ENCODE measurements at places on chromosomes 1 and 21. TPM values are rescaled to one million over a fixed set of nuclear protein-coding genes. Genes with fewer than 3 reads are reported as not detected.

GRCh38 chr1:179883745-179884138 lies 1.7 kb downstream of the TOR1AIP1 start:
- DNase-seq = no peak

The GSTM4 gene
- total RNA-seq = 21.9 TPM

DNA sequence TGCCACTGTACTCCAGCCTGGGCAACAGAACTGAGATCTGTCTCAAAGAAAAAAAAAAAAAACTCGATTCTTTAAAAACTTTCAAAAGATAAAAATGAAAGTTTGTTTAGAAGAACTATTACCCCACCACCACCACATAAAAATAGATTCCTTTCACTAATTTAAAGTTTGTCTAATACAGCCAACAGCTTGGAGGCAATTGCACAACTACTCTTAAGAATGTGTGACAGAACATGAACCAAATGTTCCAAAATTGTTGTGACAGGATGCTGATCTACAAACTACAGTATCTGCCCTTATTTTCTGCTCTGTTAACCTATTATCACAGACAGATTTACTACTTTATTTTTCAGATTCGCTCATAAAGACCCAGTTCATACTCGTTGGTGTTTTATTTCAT lies 5.5 kb upstream of the TGFBR3 start:
- no peak for DNase-seq

The LEMD1 gene
- total RNA-seq = not detected

GRCh38 chr21:32163386-32163785 lies 115.5 kb downstream of the MIS18A start:
- no peak for DNase-seq

- DNase-seq = no peak
These were observed 73.3 kb downstream of the MRPL37 start for GRCh38 chr1:54273092-54273794.

- no peak for DNase-seq
These were observed 17.9 kb downstream of the PLXNA2 start for GRCh38 chr1:208225954-208226937.

DNA sequence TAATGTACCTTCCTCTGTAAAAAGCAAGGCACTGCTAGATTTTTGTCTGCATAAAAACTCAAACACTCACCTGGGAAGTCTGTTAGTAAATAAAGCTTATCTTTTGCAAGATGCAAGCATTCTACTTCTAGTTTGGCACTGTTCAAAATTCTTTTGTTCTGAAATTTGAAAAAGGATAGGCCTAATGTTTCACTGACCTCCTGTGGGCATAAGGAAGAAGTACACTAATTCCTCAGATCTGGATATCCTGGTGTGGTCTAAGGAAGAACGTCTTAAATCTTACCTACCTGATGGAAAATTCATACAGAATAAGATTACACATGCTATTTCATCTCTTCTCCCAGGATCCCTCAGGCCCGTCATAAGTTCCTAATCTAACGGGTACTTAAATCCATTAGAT lies 93.5 kb upstream of the CAMK1G start:
- no peak for DNase-seq

- no peak for DNase-seq
These were observed 4.6 kb downstream of the TNFRSF1B start for GRCh38 chr1:12171206-12172041.

DNA sequence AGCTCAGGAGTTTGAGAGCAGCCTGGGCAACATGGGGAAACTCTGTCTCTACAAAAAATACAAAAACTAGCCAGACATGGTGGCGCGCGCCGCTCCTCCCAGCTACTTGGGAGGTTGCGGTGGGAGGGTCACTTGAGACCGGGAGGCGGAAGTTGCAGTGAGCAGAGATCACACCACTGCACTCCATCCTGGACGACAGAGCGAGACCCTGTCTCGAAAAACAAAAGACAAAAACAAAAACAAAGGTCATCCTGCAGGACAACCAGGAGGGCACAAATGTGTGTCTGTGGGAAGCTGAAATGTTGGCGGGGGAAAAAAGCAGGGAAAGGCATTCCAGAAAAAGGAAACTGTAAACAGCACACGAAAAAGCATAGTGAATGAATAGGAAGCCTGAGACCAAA lies 104.1 kb upstream of the HNRNPU start:
- DNase-seq = no peak

GRCh38 chr1:171422511-171422910 lies 62.8 kb upstream of the PRRC2C start:
- DNase-seq = no peak

The PHGDH gene
- total RNA-seq = 17.7 TPM

The LCE1A gene
- total RNA-seq = not detected

- DNase-seq = no peak
These were observed 31.9 kb upstream of the IL19 start for GRCh38 chr1:206738370-206739366.

DNA sequence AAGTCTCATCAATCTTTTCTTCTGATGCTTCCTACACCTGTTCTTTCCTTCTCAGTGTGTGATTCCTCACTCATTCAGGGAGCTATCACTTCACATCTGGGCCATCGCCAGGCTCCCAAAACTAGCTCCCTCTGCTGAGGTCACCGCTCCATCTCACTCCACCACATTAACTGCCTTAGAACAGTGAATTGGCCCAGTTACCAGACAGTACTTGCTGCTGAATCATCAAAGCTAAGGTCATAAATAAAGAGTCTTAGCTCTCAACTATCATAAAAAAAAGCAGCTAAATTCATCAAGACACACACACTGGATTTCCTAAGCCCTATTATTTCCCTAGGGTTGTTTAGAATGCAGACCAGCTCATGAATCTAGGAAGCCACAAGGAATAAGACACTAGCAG lies 18.8 kb upstream of the SRM start:
- DNase-seq = no peak

DNA sequence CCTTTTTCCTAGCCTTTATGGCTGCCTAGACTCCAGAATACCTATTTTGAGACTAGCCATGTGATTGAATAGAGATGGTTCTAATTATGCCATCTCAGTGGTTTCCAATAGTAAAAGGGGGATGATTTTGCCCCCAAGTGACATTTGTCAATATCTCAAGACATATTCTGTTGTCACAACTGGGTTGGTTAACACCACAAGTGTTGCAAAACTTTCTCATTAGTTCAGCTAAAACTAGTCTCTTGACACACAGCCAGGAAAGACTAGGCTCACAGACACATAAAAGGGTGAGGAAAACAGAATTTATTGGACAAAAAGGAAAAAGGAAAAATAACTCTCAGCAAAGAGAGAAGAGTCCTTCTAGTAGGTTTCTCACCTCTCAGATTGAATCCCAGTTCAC lies 39.9 kb upstream of the GBP5 start:
- no peak for DNase-seq

The GUCA2A gene
- total RNA-seq = not detected

DNA sequence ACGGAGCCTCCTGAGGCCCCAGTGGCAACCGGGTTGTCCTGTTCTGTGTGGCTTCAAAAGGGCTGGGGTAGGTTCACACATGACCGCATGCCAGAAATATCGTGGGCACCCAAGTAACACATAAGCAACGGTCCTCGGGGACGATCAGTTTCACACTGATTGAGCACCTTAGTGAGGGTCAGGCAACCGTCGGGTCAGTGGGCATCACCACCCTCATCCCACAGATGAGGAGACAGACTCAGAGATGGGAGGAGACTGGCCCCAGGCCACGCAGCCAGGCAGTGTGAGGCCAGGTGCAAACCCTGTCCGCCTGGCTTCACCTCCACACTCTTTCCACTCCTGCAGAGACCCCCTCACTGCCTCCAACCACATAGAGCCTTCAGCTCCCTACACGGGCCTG lies 309.8 kb downstream of the MATN1 start:
- no peak for DNase-seq

DNA sequence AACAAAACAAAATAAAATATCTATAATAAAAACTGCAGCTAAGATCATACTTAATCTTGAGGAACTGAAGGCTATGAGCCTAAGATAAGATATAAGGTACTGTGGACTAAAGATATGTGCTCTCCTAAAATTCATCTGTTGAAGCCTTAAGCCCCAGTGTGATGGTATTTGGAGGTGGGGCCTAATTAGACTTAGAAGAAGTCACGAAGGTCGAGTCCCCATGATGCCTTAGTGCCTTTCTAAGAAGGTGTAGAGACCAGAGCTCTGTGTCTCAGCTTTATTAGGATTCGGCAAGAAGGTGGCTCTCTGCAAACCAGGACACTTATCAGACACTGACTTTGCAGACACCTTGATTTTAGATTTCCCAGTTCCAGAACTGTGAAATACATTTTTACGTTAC lies 622.0 kb upstream of the BRINP3 start:
- DNase-seq = no peak

The EPHA8 gene
- not detected for total RNA-seq

DNA sequence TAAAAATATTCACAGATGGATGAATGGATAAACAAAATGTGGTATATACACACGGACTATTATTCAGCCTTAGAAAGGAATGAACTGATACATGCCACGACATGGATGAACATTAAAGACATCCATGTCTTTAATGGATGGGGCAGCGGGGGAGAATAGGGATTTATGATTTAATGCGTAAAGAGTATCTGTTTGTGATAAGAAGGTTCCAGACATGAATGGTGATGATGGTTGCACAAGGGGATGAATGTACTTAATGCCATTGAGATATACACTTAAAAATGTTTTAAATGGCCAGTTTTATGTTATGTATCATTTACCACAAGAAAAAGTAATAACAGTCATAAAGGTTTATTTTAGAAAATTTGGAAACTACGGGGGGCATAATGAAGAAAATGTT lies 108.6 kb upstream of the WLS start:
- DNase-seq = no peak

GRCh38 chr1:21752186-21752585 lies 30.8 kb downstream of the USP48 start:
- no peak for DNase-seq

DNA sequence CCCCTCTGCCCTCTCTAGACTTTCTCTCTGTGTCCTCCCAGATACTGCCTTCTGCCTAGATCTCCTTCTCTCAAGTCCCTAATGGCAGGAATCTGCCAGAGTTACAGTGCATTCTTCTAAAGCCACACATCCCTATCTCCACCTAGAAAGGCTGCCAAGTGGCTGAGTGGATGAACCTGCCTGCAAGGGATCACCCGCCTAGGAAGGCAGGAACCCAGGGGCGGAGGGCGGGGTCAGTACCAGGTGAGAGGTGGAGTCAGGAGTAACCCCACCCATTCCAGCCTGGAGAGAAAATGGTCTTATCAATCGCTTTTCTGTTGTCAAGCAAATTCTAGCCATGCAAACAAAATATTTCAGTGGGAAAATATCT lies 60.8 kb downstream of the BCAR3 start:
- DNase-seq = no peak

DNA sequence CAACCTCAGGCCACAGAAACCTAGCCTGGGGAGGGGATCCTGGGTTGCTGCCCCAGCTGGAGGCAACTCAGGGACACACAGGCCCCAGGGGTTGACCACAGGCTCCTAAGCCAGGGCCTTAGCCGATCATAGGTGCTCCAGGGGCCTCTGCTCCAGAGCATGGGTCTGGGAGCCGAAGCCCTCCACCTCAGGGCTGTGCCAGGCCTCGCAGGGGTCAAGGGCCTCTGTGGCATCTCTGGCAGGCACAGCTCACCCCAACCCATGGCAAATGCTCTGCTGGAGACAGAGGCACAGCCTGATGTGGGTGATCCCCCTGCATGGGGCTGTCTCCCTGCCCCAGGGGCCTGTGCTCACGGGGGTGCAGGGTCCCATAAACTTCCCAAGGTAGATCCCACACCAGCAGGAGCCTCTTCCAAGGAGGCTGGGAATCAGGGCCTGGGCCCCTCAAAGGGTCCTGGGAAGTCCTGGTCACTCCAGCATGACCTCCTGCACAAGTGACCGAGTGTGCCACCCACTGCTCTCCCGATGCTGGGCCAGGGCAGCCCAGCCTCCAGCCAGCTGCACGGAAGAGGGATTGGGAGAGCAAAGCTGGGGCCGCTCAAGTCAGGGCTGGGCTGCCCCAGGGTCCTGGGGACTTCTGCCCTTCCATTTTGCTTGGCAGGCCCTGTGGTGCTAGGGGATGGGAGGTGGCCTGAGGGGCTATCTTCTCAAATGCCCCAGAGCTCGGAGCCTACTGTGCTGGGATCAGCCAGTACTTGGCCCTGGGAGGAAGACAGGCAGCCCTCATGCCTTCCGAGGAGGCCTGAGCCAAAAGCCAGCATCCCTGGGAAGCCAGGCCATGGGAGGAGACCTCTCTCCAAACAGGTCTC lies 22.2 kb upstream of the PRSS38 start:
- no peak for DNase-seq

The CADM3 gene
- total RNA-seq = 22.6 TPM

GRCh38 chr1:15916916-15917315 lies 59.0 kb downstream of the ZBTB17 start:
- no peak for DNase-seq

The SMAP2 gene
- 64.2 TPM for total RNA-seq

DNA sequence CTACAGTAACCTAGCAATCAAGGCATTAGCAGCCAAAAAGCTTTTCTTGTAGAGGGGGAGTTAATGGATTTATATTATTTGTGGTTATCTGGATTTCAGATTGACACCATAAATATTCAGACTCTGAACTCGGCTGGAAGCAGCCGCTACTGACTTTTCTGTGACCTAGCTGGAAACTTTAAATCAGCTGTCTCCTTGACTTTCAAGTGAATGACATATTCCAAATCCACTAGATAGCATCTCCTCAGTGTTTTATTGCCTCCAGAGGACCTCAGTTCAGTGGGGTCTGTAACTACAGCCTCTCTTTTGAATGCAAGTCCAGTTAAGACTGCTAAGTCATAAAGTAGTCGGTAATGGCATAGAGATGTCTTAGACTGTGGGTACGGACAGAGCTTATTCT lies 448.5 kb downstream of the NUF2 start:
- DNase-seq = no peak

DNA sequence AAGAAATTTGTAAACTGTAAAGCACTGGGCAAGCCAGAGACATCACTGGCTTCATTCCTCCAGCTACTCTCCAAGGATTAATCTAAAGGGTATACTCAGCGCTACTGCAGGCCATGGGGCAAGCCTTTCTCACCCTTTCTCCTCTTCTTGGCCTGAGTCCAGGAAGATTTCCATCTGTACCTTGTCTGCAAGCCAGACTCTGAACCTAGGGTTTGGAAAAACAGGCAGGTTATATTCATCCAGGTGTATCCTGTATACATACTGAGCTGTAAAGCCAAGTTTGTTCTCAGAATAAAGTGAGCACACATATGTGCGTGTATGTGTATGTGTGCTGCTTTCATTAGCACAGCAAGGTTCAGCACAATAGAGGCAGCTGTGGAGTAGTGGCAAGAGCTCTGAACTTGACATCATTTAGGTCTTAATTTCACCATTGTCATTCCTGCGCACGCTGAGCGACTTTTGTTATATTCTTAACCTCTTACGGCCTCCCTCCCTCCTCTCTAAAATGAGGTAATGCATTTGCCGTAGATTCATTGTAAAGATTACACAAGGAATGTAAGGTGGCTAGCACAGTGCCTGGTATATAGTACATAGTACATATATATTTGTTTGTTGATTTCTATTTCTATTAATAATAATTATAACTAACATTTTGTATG lies 128.1 kb upstream of the JUN start:
- DNase-seq = no peak

The AHDC1 gene
- 17.1 TPM for total RNA-seq

DNA sequence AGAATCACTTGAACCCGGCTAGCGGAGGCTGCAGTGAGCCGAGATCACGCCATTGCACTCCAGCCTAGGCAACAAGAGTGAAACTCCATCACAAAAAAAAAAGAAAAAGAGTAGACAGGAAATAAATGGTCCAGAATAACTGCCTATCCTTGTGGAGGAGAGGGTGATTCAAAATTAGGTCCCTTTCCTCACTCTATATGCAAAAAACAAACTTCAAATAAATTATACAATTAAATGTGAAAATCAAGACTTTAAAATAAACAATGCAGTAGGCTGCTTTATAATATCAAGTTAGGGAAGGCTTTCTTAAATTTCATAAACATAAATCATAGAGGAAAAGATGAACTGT lies 26.4 kb downstream of the MRPL39 start:
- DNase-seq = no peak

Data from breast epithelium (tissue), 4 donors.